Stimulated activated CD8-positive, alpha-beta memory T cell treated with anti-CD3 and anti-CD28 coated beads, Interleukin-4, amount 100 ng/mL, for 48 hours (primary cell): ENCODE measurements at places on chromosomes 7 and 10.
A peak's percentile ranks its signal among the peaks of the same experiment; 100 is the strongest.

DNA sequence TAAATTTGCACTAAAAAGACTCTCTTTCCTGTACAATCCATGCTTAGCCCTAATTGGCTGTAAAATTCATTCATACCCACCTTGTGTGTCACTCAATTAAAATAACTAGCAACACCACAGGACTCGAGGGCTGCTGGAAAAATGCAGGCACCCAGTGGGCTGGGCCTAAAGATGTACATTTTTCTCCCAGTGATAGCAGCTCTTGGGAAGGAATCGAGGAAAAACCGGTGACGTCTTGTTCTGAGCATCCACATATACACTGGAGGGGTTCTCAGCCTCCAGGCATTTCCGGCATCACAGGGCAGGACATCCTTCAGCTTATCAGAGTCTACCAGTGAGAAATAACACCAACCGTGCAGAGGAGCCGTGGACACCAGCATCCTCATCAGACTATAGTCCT lies 85.8 kb upstream of the PITRM1 start:
- DNase-seq: no peak

DNA sequence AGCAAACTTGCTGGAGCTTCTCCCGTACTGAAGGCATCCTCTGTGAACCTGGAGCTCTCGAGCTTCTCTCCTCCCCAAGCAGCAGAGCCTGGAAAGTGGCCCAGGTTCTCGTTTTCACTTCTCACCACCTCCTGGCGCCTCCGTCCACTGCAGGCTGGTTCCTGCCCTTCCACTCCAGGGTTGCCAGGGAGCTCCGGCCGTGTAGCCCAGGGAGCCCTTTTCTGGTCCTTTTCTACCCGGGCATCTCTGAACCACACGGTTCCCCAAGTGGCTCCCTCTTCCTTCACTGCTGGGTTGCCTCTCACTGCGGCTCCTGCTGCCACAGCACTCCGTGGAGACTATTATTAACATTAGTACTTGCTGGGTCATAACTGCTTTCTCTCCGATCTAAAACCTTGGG lies 208.6 kb upstream of the PPP2R2D start:
- no peak for DNase-seq

GRCh38 chr7:149459540-149460452 lies 1.1 kb downstream of the ZNF777 start:
- peak; percentile 39 for DNase-seq

- DNase-seq: no peak
Measured at GRCh38 chr10:123427165-123427786, 238.9 kb upstream of the GPR26 start.

DNA sequence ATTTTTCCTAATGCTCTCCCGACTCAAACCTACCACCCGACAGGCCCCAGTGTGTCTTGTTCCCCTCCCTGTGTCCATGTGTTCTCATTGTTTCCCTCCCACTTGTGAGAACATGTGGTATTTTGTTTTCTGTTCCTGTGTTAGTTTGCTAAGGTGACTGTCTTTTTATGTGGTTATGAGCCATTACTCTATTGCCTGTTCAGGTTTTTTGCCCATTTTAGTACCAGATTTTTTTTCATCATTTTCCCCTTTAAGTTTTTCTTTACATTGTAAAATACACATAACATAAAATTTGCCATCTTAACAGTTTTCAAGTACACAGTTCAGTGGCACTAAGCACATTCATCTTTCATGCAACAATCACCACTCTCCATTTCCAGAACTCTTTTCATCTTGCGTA lies 133.5 kb downstream of the GPR158 start:
- no peak for DNase-seq

DNA sequence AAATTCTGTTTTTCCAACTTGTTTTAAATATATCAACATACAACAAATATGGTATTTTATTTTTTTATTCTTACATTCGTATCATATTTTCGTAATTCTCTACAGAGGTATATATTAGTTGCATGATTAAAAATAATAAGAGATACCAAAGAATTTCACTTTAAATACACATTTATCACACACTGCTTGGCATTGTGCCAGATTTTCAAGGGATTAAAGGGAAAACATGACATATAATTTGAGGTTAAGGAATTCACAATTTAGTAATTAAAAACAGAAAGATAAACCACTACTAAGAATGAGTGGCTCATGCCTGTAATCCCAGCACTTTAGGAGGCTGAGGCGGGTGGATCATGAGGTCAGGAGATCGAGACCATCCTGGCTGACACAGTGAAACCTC lies 484.7 kb upstream of the SORCS1 start:
- DNase-seq: no peak

GRCh38 chr10:99531026-99531695 lies 1.6 kb upstream of the NKX2-3 start:
- no peak for DNase-seq

DNA sequence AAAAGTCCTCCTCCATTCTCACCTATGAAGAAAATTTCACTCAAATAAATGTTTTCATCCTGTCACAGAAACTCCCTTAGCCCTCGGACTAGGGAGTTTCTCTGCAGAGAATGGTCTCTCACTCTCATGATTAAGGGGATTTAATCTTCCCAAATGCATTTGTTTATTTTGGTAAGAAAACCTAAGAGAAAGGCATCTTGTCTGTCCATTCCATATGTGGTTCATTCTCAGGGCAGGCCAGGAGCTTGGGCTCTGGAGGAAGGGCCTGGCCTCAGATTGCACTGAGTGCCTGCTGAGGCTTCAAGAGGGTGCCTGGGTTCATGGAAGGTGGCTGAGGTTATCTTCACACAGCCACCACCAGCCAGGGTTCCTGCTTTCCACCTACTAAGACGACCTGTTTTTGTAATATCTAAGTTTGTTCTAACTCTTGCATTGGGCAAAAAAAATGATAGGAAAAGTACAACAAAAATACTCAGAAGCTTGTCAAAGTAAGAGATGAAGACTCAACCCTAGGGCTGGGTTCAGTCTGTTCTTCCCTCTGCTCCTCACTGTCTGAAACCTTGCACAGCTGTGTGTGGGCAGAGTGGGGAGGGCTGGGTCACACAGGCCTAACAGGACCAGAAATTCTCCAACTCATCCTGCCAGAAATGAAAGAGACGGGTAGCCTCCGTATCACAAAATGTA lies 186.7 kb downstream of the CXCL12 start:
- DNase-seq: no peak
